ENCODE measurements at places on chromosomes 7 and 10. TPM values are rescaled to one million over a fixed set of nuclear protein-coding genes. Genes with fewer than 3 reads are reported as not detected.

- DNase-seq, result no peak
Measured at GRCh38 chr7:74033372-74034311, 5.7 kb downstream of the ELN start.

GRCh38 chr10:110708776-110709443, 64.8 kb downstream of the RBM20 start:
- no peak for DNase-seq

GRCh38 chr10:30834153-30834552, 197.5 kb downstream of the ZNF438 start:
- DNase-seq, result no peak

DNA sequence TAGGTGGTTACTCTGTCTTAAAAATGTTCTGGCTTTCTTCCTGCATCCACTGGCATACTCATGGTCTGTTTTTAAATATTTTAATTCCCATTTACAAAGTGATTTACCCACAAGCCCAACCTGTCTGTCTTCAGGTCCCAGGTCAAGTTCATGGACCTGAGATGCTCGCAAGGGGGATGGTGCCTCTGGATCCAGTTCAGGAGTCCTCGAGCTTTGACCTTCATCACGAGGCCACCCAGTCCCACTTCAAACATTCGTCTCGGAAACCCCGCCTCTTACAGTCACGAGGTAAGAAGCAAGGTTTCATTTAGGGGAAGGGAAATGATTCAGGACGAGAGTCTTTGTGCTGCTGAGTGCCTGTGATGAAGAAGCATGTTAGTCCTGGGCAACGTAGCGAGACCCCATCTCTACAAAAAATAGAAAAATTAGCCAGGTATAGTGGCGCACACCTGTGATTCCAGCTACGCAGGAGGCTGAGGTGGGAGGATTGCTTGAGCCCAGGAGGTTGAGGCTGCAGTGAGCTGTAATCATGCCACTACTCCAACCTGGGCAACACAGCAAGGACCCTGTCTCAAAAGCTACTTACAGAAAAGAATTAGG, 8.7 kb downstream of the ZKSCAN1 start:
- DNase-seq, result no peak

Gene MYH16
- total RNA-seq, result 0.53 TPM

Gene TSPAN33
- 1.7 TPM for total RNA-seq

Gene IDI2
- not detected for total RNA-seq

Data from bronchial epithelial cell (primary cell).